ENCODE measurements at places on chromosomes 4 and X.

DNA sequence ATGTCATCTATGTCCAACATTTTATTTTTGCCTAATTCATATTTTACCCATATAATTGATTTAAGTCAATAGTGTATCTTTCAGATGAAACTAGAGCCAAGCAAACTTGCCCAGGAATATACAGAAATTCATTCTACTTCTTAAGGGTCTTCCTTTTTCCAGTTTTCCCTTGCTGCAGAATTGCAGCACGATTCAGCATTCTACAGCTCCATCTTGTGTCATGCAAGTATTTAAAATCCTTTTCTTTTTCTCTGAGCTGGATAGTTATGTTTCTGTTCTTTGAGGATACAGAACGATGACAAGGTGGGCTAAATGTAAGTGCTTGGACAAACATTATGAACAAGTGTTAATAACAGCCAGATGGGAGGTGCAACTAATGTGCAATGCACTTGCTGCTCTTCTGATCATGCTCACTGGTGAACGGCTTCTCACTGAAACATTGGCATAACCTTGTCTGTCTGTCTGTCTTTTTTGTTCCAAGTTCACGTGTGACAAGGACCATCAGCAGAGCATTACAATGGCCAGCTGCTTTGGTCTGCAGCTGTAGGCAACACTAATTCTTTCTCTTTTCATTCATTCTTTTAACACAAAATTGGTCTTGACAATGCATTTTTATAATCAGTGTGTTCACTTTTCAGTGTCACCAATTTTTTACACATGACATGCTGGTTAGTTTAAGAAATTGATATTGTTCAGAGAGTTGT is 1821.7 kb downstream of the ARAP2 start:
- no peak for DNase-seq

DNA sequence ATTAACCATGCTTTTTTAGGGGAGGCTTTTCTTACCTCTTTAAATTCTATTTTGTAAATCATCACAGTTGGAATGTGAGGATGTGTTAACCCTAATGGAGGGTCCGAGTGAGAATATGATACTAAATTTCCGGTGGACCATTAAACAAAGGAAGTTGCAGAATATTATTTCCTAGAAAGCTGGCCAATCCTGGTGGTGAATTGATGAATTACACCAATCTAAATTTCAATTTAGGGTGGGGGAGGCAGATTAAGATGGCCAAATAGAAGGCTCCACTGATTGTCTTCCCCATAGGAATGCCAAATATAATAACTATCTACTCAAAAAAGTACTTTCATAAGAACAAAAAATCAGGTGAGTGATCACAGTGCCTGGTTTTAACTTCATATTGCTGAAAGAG is 1045.6 kb downstream of the GLUD2 start:
- DNase-seq: no peak

GRCh38 chr4:181488926-181489325 is 754.3 kb upstream of the TENM3 start:
- DNase-seq: no peak

DNA sequence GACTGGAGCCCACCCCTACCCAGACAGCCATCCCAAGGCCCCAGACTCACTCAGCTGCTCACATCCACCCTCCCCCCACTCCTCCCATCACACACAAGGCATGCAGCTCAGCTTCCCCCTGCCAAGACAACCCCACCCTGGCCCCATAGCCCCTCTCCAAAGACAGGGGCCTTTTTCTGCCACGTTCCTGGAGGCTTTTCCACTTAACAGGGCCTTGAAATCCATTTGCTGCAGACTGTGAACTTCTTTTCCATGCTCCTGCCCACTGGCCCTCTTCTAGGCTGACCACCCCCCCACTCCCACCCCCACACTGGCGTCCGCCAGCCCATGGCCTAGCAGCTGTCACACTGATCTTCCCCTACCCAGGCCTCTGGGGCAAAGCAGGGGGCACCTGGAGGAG is 76.0 kb downstream of the PJA1 start:
- no peak for DNase-seq

- DNase-seq: no peak
Measured at GRCh38 chr4:122476126-122476525, 19.6 kb upstream of the IL2 start.

DNA sequence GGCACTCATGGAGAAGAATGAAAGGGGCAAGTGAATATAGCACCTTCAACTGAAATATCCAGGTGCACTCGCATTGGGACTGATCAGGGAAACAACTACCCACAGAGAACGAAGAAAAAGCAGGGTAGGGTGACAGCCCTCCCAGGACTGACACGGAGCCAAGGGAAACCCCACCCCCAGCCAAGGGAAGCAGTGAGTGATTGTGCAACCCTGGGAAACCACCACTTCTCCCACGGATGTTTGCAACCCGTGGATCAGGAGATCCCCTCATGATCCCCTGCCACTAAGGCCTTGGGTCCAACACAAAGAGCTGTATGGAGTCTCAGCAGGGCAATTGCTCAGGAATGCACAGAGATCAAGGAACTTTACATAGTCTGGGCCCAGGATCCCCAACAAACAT is 158.5 kb upstream of the HCCS start:
- DNase-seq: no peak
